ENCODE measurements at places on chromosomes 1 and 21. TPM values are rescaled to one million over a fixed set of nuclear protein-coding genes. Genes with fewer than 3 reads are reported as not detected.

The AKT3 gene
- 53.8 TPM for polyA plus RNA-seq

The CTSK gene
- 44.5 TPM for polyA plus RNA-seq

The FCER1G gene
- polyA plus RNA-seq: 14.5 TPM

DNA sequence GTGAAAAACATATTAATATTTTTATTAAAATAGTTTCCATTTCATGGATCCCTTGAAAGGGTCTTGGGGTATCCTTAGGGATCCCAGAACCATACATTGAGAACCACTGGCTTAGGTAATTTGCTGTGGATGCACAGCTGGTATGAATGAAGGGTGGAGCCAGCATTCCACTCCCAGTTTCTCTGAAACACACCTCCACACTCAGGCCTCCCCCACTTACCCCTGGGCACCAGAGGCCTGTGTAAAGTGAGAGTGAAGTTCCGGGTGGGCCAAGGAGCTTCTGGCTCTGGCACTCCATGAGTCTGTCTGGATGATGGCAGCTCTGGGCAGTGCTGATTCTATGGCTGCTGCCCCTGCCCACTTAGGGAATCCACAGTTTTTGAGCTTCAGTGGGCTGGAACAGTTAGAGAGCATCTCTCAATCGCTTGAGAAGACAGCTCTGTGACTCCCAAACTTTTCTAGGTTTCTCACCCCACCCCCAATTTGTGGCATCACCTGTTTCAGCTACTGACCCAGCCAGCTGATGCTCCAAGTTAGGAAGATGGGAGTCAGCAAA lies 57.8 kb upstream of the CD1D start:
- peaks cover 14% of the 10 kb centered on the region for H3K4me1 ChIP-seq
- no peak for DNase-seq
- no peak overlapping the region for H3K27ac ChIP-seq
- H3K27me3 ChIP-seq: no peaks in the 10 kb centered on the region
- H3K36me3 ChIP-seq: no peaks in the 10 kb centered on the region

DNA sequence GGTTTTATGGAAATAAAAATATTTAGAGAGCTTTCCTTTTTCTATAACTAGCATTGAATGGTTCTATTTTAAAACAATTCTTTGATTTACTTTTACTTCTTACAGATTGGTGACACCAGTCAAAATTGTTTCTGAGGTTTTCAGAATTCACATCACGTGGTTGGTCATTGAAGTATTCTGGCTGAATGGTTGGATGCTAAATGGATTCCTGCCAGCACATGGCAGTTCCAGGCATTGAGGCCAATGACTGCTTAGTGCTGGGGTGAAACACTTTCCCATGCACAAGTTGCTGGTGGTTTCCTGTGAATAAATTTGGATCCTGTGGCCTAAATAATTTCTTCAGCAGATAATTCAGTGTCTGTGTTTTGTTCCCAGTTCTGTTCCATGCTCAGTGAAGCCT lies 20.6 kb downstream of the NCAM2 start:
- H3K27me3 ChIP-seq: no peaks in the 10 kb centered on the region
- H3K27ac ChIP-seq: peak overlapping the region; percentile 47
- H3K4me3 ChIP-seq: no peak overlapping the region
- H3K36me3 ChIP-seq: no peaks in the 10 kb centered on the region
- peak; percentile 40 for DNase-seq

DNA sequence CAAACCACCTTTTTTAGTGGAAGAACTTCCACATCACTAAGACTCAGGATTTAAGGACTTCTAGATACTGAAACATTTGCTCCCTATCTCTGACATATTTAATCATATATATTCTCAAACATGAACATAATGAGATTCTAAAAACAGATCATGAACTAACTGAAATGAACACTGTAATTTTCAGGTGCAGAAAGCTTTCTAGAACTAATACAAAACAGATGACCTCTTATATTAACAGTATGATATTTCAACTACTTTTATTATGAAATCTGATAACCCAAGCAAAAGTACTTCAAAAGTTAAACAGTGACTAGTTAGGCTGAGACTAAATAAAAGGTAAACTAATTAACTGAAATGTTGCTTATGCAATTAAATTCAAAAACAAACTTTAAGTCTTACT lies 157.5 kb downstream of the COP1 start:
- no peaks in the 10 kb centered on the region for H3K27me3 ChIP-seq
- H3K4me3 ChIP-seq: no peak overlapping the region
- peaks cover 2% of the 10 kb centered on the region for H3K36me3 ChIP-seq
- H3K27ac ChIP-seq: no peak overlapping the region
- H3K4me1 ChIP-seq: no peaks in the 10 kb centered on the region
- no peak for DNase-seq

DNA sequence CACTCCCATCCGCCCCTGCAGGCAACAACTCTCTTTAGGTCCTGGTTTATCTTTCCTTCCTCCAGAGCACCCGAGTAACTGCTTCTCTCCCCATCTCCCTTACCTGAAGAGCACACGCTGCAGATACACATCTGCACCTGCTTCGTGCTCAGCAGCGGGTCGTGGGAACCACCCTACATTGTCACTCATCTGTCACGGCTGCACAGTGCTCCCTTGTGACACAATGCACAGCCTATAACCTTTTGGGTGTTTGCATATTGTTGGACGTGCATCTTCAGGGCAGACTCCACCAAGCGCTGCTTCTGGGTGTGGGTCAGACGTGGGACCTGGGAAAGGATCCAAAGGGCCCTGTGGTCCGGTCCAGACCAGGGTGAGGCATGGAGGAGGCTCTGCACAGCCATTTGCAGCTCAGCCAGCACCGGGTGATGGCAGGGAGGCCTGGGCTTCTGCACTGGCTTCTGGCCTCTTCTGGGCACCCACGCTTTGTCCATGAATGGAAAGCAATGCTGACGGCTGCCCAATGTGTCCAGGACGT lies 42.5 kb downstream of the WDR4 start:
- H3K27ac ChIP-seq: no peak overlapping the region
- DNase-seq: no peak
- H3K36me3 ChIP-seq: peaks cover 39% of the 10 kb centered on the region
- H3K4me3 ChIP-seq: no peak overlapping the region
- H3K4me1 ChIP-seq: peaks cover 12% of the 10 kb centered on the region

DNA sequence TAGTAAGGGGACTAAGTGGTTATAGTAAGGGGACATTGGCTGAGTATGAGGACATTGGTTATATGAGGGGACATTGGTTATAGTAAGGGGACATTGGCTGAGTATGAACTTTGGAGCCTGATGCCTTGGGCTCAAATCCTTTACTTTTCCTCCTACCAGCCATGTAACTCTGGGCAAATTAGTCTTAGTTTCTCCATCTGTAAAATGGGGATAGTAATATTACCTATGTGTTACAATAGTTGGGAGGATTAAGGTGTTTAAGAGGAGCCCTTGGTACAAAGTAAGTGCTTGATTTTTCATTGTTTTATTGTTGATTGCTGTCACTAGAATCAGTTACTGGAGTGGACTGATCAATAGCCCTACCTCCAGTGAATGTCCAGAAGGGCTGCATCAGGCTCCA lies 2.8 kb downstream of the OSCP1 start:
- DNase-seq: no peak
- H3K4me1 ChIP-seq: peaks cover 13% of the 10 kb centered on the region
- no peak overlapping the region for H3K27ac ChIP-seq
- no peaks in the 10 kb centered on the region for H3K27me3 ChIP-seq
- no peak overlapping the region for H3K4me3 ChIP-seq

GRCh38 chr1:5140136-5140535 lies 485.7 kb downstream of the AJAP1 start:
- no peak for DNase-seq
- H3K4me3 ChIP-seq: no peak overlapping the region
- H3K36me3 ChIP-seq: no peaks in the 10 kb centered on the region
- no peaks in the 10 kb centered on the region for H3K27me3 ChIP-seq
- peaks cover 6% of the 10 kb centered on the region for H3K4me1 ChIP-seq

DNA sequence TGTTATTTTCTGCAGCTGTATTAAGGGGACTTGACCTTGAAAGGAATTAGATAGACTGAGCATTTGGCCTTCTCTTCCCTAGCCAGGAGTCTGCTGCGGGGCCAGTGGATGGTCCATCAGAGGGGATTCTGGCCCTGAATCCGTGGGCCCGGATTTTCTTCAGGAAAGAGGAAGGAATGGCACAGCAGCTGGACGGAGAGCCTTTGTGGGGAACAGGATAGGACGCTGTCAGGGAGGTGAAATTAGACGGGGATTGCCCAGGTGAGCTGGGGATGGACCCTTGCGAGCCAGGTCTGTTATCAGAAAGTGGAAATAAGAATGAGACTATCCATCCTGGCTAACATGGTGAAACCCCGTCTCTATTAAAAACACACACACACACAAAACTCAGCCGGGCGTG lies 1.7 kb upstream of the C2CD2 start:
- peaks cover 52% of the 10 kb centered on the region for H3K4me1 ChIP-seq
- H3K27ac ChIP-seq: no peak overlapping the region
- H3K4me3 ChIP-seq: no peak overlapping the region
- peaks cover under 1% of the 10 kb centered on the region for H3K36me3 ChIP-seq
- no peaks in the 10 kb centered on the region for H3K27me3 ChIP-seq

GRCh38 chr1:77218477-77219165 lies 609 bp downstream of the PIGK start:
- no peaks in the 10 kb centered on the region for H3K4me1 ChIP-seq
- no peaks in the 10 kb centered on the region for H3K27me3 ChIP-seq
- peak overlapping the region; percentile 87 for H3K27ac ChIP-seq
- H3K4me3 ChIP-seq: peak overlapping the region; percentile 93

GRCh38 chr1:207581496-207582153 lies 63.3 kb upstream of the CR1L start:
- no peaks in the 10 kb centered on the region for H3K27me3 ChIP-seq
- no peak overlapping the region for H3K4me3 ChIP-seq
- no peak overlapping the region for H3K27ac ChIP-seq
- no peak for DNase-seq
- no peaks in the 10 kb centered on the region for H3K36me3 ChIP-seq
- H3K4me1 ChIP-seq: no peaks in the 10 kb centered on the region

- H3K27me3 ChIP-seq: peaks cover 5% of the 10 kb centered on the region
- H3K4me3 ChIP-seq: no peak overlapping the region
- H3K36me3 ChIP-seq: no peaks in the 10 kb centered on the region
- H3K27ac ChIP-seq: no peak overlapping the region
- H3K4me1 ChIP-seq: peaks cover 3% of the 10 kb centered on the region
These were observed 53.5 kb downstream of the FOXD2 start for GRCh38 chr1:47491341-47491753.

GRCh38 chr1:205321162-205321958 lies at the start of gene NUAK2:
TSS of gene NUAK2 (minus strand) at chr1:205321745. CDS start at chr1:205321628, 117 bp downstream.
- DNase-seq: peak; percentile 84
- H3K4me1 ChIP-seq: peaks cover 33% of the 10 kb centered on the region
- H3K27me3 ChIP-seq: no peaks in the 10 kb centered on the region
- H3K4me3 ChIP-seq: peak within 1 kb of the TSS; percentile 93
- H3K27ac ChIP-seq: peak within 1 kb of the TSS; percentile 72
- H3K36me3 ChIP-seq: no peaks in the 10 kb centered on the region
